ENCODE measurements at places on chromosomes 13 and 19.

GRCh38 chr13:77503398-77503797, 32.1 kb upstream of the SCEL start:
- DNase-seq = no peak

- no peak for DNase-seq
Observed at GRCh38 chr13:29855784-29856183, 5.4 kb upstream of the UBL3 start.

GRCh38 chr19:47623921-47624391, 15.0 kb downstream of the BICRA start:
- no peak for DNase-seq

DNA sequence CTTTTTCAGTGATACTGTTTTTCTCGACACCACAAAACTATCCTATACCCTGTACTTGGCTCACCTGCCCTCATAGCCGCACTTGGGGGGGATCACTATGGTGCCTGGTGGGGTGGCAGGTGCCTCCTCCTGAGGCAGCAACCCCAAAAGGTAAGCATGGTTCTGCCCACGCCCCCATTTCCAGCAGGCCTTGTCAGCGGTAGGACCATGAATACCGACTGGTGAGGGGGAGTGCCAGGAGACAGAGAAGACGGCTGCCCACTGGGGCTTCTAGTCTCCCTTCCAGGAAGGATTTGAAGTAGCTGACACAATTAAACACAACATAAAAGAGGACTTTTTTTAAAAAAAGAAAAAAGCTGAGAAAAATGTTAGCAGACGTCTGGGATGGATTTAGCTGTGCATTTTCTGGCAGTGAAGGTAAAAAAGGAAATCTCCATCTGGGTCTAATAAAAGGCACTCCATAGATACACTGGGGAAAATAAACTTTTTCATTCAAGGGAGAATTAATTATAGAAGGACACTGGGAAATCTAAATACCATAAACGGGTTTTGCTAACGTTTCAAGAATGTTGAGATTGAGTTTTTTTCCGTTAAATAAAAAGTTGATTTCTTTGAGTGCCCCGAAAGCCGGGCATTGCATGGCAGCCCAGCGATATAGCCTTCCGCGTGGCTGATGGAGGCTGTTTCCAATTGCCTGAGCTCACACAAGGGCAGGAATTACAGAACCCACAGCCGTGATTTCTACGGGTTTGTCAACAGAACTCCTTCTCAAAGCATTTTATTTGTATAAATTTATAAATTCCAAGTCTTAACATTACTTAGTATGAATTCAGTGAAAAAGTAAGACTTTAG, 45.1 kb downstream of the ATP11A start:
- DNase-seq = no peak

DNA sequence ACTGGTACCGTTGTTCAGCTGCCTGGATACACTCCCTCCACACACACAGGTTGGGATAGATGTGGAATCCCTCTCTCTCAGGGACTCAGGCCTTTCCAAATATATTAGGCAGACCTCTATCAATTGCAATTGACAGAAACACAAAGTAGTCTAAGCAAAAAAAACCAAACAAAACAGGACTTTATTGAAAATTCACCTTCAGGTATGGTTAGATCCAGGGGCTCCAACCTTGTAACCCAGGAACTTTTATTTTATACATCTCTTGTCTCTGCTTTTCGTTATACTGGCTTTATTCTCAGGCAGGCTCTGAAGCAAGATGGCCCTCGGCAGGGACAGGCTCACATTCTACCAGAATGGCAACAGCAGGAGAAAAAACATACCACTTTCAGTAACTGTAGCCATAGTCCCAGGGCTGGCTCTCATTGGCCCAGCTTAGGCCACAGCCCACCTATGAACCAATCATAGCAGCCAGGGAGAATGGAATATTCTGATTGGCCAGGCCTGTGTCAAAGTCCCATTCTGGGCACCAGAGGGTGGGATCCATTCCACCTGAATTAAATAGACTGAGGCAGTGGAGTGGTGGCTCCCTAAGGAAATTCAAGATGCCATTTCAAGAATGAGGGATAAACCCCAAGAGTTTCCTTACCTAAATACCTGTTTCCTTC, 13.1 kb upstream of the CEACAM19 start:
- DNase-seq = no peak

All from LHCN-M2 (cell line).